ENCODE measurements at places on chromosomes 12 and 14. TPM values are rescaled to one million over a fixed set of nuclear protein-coding genes. Genes with fewer than 3 reads are reported as not detected.

DNA sequence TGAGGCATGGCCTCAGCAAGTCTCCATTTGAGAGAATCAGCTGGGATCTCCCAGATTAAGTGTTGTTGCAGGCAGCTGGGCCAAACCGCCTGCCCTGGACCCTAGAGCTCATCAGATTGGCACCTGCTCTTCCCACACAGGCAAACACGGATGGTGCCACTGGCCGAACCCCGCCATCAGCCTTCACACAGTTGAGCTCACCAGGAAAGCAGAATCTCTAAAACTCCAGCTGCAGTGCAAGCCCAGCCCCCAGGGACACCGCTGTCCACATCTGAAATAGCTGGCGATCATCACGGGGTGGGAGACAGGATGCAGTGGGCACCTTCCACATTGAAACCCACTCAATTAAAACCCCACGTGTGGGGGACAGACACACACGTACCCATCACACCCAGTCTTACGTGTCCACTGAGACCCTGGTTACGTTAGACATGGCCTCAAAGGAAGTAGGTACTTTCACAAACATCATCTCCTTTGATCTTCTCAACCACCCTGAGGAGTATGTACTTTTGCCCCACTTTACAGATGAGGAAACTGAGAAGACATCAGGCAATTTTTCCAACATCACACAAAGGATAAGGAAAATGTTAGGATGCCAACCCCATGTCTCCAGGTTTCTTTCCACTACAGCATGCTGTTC is 88.8 kb downstream of the SINHCAF start:
- peaks cover 33% of the 10 kb centered on the region for H3K27me3 ChIP-seq
- H3K36me3 ChIP-seq = no peaks in the 10 kb centered on the region
- DNase-seq = no peak
- no peaks in the 10 kb centered on the region for H3K4me1 ChIP-seq
- H3K4me3 ChIP-seq = no peak overlapping the region
- H3K27ac ChIP-seq = no peak overlapping the region

- no peak for DNase-seq
- no peaks in the 10 kb centered on the region for H3K36me3 ChIP-seq
- no peaks in the 10 kb centered on the region for H3K27me3 ChIP-seq
- H3K27ac ChIP-seq = no peak overlapping the region
- H3K4me1 ChIP-seq = peaks cover 3% of the 10 kb centered on the region
These were observed 866 bp downstream of the KRT79 start for GRCh38 chr12:52832985-52833905.

- H3K27me3 ChIP-seq = peaks cover 2% of the 10 kb centered on the region
- no peak overlapping the region for H3K4me3 ChIP-seq
- no peaks in the 10 kb centered on the region for H3K4me1 ChIP-seq
- no peaks in the 10 kb centered on the region for H3K36me3 ChIP-seq
These were observed 5.3 kb downstream of the SLC5A8 start for GRCh38 chr12:101204602-101205304.

DNA sequence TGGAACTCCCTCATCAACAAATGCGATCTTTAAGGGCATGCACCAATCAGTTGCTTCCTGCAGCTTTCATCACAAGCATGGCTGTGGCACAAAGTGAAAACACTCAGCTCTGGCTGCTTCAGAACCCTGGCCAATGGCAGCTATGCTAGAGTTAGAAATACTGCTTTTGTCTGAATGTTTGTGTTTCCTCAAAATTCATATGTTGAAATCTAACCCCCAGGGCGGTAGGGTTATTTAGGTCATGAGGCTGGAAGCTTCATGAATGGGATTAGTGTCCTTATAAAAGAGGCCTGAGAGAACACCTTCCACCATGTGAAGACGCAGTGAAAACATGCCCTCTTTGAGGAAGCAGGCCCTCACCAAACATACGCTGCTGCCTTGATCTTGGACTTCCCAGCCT is 453.9 kb downstream of the SNAPC1 start:
- H3K4me3 ChIP-seq = no peak overlapping the region
- no peaks in the 10 kb centered on the region for H3K4me1 ChIP-seq
- no peaks in the 10 kb centered on the region for H3K27me3 ChIP-seq
- no peak overlapping the region for H3K27ac ChIP-seq
- no peaks in the 10 kb centered on the region for H3K36me3 ChIP-seq

DNA sequence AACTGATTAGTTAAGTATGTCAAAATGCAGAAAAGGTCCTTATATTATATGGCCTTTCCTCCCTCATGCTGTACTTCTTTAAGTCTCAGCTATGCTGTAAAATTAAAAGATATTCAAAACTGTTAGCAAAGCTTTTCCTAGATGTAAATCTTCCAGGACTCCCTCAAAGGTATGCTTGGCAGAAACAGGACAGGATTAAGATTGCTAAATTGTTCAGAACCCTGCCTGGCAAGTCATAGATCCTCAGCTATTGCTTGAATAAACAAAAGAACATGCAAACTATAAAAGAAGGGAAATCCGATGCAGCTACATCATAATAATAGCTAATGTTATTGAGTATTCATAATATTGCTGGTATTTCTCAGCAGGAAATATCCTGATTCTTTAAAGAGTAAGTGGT is 322.6 kb downstream of the CCDC91 start:
- no peaks in the 10 kb centered on the region for H3K27me3 ChIP-seq
- no peaks in the 10 kb centered on the region for H3K36me3 ChIP-seq
- no peaks in the 10 kb centered on the region for H3K4me1 ChIP-seq
- DNase-seq = no peak
- H3K27ac ChIP-seq = no peak overlapping the region

DNA sequence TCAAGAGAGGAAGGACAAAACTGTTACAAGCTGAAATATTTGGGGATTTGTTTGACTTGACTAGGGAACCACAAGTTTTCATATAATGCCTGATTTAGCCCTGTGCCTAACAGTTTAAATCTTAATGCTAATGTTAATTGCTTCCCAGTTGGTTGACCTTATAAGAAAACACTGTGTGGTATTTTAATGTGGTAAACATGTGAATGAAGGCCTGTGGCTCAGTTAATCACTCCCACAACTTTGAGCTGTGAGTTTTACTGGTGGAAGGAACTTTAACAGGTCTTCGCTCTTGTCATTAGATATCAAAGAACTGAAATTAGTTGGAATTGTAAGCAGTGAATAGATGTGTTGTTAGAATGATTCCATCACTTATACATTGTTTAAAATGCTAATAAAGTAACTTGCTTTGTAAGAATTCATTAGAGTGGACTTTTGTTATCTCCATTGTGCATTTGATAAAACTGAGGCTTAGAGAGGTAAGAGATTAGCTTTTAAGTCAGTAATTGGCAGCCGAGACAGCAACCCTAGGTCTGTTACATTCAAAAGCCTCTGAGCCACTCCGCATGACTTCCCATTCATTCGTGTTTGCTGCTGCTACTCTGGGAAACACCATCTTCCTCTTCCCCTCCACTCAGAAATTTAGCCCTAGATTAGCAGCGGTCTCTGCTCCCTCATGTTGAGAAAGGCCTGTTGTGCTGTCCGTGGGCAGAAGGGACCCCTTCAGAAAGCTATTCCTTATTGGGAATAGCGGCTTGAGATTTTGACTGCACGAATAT is 1.0 kb upstream of the TBK1 start:
- no peaks in the 10 kb centered on the region for H3K27me3 ChIP-seq
- H3K36me3 ChIP-seq = peaks cover 30% of the 10 kb centered on the region
- H3K4me1 ChIP-seq = peaks cover 6% of the 10 kb centered on the region
- H3K4me3 ChIP-seq = peak overlapping the region; percentile 84
- no peak for DNase-seq

GRCh38 chr14:73269729-73270531 is 32.6 kb downstream of the PAPLN start:
- H3K27ac ChIP-seq = no peak overlapping the region
- no peaks in the 10 kb centered on the region for H3K36me3 ChIP-seq
- no peaks in the 10 kb centered on the region for H3K4me1 ChIP-seq
- H3K4me3 ChIP-seq = no peak overlapping the region

GRCh38 chr14:77763316-77763715 is 2.4 kb upstream of the SNW1 start:
- no peaks in the 10 kb centered on the region for H3K27me3 ChIP-seq
- no peak overlapping the region for H3K27ac ChIP-seq
- H3K36me3 ChIP-seq = peaks cover 3% of the 10 kb centered on the region
- peaks cover 4% of the 10 kb centered on the region for H3K4me1 ChIP-seq
- no peak for DNase-seq

DNA sequence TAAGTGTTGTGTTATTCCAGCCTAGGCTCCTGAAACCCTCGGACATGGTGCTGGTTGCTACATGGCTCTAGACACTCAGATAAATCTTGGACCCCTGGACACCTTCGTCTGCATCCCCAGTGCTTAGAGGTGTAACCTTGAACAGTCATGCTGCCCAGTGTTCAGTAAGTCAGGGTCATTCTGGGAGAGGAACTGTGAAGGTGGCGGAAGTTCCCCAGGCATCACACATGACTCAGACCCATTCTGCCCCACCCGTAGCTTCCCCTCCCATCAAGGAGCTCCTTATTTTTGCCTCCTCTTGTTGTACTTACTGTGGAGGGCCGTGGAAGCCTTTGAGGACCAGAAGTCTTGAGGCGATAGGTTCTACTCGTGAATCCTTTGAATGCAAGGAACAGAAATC is 18.1 kb upstream of the SSPN start:
- H3K27me3 ChIP-seq = peaks cover 3% of the 10 kb centered on the region
- no peaks in the 10 kb centered on the region for H3K36me3 ChIP-seq
- no peak overlapping the region for H3K4me3 ChIP-seq
- no peaks in the 10 kb centered on the region for H3K4me1 ChIP-seq
- no peak for DNase-seq

DNA sequence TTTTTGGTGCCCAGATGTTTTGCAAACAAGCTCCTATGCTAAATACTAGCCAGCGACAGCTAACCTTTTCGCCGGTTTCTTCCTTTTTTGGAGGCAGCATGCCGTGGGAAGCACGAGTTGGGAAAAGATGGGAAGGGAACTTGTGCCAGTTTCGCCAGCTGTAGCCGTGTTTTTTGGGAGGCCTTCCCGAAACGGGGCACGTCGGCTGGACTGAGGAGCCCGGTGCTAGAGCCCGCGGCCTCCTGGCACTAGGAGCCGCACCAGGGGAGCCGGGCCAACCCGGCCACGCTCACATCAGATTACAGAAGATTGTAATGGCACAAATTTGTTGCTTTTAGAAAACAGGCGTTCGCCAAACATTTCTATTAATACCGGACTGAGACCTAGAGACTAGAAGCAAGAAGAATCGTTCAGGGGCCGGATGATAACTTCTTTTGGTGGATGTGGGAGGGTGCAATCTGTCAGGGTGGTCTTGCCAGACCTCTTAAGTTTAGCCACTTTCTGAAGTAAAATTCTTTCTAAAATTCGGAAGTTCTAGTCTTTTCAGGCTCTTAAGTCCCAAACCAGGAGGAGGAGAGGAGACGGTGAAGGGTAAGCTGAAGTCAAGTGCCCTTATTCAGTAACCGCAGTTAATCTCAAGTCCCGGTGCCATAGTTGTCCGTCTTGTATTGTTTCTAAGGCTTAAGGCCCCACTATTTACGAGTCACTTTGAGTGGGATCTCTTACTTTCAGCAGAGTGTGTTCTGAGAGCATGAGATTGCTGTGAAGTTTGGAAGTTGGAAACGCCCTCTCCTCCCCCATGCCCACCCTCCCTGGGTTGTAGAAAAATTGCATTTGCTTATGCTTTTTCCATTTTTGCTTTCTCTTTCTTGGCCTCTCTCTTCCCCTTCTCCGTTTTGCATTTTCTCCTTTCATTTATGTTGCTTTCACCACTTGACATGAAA is 1.3 kb downstream of the RASSF3 start:
- no peaks in the 10 kb centered on the region for H3K27me3 ChIP-seq
- H3K36me3 ChIP-seq = peaks cover 10% of the 10 kb centered on the region
- DNase-seq = no peak
- H3K27ac ChIP-seq = peak overlapping the region; percentile 90
- H3K4me1 ChIP-seq = peaks cover 39% of the 10 kb centered on the region
- H3K4me3 ChIP-seq = peak overlapping the region; percentile 95

CLEC4D gene
- not detected for total RNA-seq

DNA sequence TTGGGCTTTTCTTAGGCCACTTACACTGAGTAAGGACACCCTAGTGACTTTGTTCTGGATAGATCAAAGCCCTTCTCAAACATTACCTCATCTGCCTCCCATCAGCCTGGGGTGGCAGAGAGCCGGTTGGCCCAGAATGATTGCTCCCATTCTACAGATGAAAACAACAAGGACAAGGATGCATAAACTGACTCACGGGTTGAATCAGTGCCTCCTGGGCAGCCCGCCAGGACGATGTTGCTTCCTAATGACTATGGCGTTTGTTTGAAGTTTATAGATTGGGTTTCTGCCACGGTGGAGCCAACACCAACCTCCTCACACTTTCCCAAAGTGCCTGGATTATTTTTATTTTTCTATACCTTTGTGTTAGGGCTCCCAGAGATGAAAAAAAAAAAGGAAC is 3.6 kb upstream of the VRK1 start:
- H3K36me3 ChIP-seq = no peaks in the 10 kb centered on the region
- no peak overlapping the region for H3K4me3 ChIP-seq
- no peaks in the 10 kb centered on the region for H3K27me3 ChIP-seq
- no peak for DNase-seq

DNA sequence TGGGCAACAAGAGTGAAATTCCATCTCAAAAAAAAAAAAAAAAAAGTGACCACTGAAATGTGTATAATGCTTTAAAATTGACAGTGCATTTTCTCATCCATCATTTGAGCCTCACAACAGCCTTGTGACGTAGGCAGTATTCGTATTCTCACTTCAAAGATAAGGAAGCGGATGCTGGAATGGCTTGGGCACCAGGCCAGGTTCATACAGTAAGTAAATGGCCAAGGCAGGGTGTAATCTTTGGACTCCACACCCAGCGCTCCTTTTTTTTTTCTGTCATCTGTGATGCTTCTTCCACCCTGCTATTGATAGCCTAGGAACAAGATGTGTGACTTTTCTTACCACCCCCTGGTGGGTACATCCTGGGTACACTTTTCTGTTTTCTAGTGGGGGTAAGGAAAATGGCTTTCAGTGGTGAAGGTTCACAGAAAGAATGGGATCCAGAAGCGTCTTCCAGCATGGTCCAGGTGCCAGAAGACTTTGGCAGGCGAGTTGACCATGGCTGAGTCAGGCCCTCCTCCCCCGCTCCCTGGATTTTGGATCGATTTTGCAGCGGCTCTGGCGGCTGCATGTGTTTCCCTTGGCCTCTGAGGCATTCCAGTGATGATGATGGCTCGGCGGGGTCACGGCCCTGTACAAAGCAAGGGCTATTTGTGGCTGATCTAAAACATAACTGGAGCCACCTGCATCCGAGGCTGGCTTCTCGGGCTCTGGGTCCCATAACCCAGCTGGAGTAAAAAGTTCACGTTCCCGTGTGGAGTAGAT is 110.6 kb downstream of the CACNA1C start:
- H3K27me3 ChIP-seq = no peaks in the 10 kb centered on the region
- no peak overlapping the region for H3K4me3 ChIP-seq
- no peaks in the 10 kb centered on the region for H3K36me3 ChIP-seq
- no peak for DNase-seq
- no peaks in the 10 kb centered on the region for H3K4me1 ChIP-seq
- H3K27ac ChIP-seq = no peak overlapping the region

DNA sequence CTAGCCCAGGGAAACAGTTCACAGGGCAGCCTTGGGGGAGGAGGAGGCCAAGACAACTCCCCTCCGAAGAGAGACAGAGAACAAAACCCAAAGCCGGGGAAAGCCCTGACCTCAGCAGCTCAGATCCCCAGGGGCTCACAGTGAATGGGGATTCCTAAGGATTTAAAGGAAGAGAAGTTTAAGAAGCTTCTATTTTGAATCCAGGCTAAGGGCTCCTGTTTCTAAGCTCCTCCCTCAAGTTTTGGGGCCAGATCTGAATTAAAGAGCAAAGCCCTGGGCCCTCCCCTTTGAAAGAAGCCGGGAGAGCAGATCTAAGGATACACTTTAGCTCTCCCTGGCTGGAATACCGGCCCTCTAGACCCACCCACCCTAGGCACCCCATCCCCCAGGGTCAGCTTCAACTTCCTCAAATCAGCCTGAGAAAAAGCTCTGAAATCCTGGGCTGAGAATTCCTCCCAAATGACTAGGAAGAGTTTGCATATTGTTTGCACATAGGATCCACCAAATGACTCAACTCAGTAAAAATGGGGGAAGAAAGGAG is 3.9 kb downstream of the KDM2B start:
- H3K27me3 ChIP-seq = no peaks in the 10 kb centered on the region
- no peak overlapping the region for H3K4me3 ChIP-seq
- no peak for DNase-seq
- no peaks in the 10 kb centered on the region for H3K36me3 ChIP-seq
- H3K4me1 ChIP-seq = peaks cover 17% of the 10 kb centered on the region
